ENCODE measurements at places on chromosomes 4 and X.

- no peak for DNase-seq
Observed at GRCh38 chr4:111689214-111689613, 456.0 kb upstream of the FAM241A start.

DNA sequence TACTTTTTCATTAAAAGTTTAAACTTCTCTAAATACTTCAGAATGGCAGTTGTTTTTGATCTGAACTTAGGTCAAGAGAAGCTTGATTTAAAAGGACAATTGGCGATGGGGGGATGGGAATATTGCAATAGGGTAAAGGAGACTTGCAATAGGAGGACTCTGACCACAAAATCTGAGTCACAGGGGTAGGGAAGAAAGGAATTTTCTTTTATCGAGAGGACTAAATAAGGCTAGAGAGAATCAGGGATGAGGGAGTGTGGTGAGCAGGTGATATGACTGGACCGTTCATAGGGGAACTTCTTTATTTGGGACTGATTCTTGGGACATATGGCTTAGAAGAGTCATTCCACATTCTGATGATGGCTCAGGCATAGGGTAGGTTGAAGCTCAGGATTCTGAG is 1260.2 kb downstream of the ADGRL3 start:
- no peak for DNase-seq

GRCh38 chr4:172157946-172158345 is 344.7 kb downstream of the GALNTL6 start:
- DNase-seq, result no peak

- DNase-seq, result no peak
Observed at GRCh38 chr4:155085843-155086530, 122.4 kb upstream of the NPY2R start.

- DNase-seq, result no peak
Observed at GRCh38 chr4:25702848-25703247, 47.2 kb downstream of the SLC34A2 start.

- DNase-seq, result no peak
Observed at GRCh38 chr4:108391701-108392455, 223.1 kb upstream of the LEF1 start.

DNA sequence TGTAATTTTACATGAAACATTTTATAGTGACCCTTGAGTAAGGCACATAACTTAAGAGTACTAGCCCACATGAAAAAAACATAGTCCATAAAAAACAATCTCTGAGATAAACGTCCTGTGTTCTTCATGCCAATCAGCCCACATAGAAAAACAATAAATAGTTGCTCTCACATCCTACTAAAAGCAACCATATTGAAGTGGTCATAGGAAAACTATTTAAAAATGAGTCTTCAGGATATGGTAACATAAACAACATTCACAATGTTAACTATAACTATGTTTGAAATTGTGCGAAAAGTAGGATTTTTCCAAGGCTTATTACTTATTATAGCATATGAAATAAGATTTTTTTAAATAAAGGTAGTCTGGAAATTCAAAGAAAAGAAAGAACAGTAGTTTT is 77.1 kb upstream of the EPHA5 start:
- no peak for DNase-seq

- DNase-seq, result no peak
Observed at GRCh38 chr4:95742179-95742578, 97.7 kb upstream of the PDHA2 start.

GRCh38 chr4:25811841-25812240 is 50.9 kb downstream of the SEL1L3 start:
- no peak for DNase-seq

DNA sequence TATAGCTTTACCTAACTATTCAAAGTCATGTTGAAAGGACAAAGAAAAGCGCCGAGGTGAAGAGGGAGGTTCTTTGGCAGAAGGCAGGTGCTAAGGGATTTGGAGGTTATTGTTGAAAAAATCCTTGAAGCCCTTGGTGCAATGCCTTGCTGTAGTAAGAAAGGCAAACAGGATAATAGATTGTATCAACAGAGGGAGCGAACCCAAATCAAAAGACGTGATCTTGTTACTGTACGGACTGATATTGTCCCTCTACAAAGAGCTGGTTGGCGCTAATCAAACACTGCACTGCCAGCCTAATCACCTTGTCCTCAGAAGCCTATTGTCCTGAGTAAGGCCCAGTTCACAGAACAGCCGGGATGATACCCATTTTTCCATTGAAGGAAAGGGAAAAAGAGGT is 182.9 kb downstream of the ZIC3 start:
- DNase-seq, result no peak

GRCh38 chrX:46665232-46666152 is 91.9 kb downstream of the CHST7 start:
- no peak for DNase-seq

DNA sequence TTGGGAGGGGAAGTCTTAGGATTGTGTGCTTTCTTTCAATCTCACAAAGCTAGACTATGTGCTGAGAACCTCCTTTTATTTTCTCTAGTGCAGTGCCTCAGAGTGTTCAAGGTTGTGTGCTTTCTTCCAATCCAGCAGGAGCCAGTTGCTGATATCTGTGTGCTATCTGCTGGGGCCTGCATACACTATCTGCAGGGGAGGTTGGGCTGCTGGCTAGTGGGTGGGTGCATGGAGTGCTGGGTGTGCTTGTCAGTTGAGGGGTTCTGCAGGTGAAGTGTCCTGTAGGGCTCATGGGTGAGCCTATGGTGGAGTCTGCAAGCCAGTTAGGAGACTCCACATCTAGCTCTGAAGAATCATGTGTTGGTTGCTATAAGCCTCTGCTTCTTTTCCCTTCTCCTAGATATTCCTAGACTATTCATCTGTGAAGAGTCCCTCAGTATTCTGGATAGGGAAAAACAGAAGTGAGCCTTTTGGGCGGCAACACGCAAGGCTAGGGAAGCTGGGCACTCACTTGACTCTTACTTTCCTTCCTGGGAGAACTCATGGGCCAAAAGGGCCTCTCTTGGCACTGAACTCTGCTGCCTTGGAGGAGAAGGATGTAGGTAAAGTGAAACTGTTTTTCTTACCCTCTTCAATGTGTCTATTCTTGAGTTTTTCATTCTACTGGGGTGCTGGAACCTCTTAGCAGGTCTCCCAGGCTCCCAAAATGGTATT is 8.0 kb upstream of the CISD2 start:
- DNase-seq, result no peak

DNA sequence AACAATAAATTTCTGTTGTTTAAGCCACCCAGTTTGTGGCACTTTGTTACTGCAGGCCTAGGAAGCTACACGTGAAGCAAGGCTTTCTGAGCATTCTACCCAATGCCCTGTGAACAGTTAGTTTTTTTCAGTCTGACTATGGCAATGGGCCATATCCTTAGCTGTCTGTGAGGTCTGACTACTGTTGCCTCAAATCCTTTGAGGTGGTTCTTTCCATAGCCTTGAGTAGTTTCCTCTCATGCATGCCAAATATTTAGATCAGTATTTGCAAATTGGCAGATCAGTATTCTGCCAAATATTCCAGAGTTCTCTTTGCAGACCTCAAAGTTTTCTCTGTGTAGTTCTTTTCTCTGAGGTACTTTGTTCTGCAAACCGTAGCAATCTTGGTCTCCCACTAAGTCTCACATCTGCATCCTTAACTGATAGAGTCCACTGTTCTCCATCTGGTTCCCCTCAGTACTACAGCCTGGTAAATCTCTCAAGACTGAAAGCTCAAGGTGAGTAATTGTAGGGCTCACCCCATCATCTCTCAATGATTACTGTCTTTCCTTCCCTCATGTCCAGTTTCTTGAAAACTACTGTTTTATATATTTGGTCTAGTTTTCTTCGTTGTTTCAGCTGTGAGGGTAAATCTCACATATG is 984.9 kb upstream of the INTU start:
- no peak for DNase-seq

GRCh38 chr4:123200051-123200940 is 196.3 kb upstream of the SPRY1 start:
- no peak for DNase-seq

- no peak for DNase-seq
Observed at GRCh38 chrX:54675762-54676161, 122.3 kb downstream of the ITIH6 start.

DNA sequence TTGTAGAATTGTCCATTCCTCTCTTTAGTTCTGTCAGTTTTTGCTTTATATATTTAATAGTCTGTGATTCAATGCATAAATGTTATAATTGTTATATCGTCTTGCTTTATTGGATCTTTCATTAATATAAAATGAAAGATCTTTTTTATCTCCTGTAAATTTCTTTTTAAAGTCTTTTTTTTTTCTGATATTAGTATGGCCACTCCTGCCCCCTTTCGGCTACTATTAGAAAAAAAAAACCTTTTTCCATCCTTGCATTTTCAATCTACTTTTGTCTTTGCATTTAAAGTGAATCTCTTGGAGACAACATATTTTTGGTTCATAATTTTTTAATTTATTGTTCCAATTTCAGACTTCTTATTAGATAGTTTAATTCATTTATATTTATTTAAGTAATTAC is 677.4 kb upstream of the NDST4 start:
- DNase-seq, result no peak

DNA sequence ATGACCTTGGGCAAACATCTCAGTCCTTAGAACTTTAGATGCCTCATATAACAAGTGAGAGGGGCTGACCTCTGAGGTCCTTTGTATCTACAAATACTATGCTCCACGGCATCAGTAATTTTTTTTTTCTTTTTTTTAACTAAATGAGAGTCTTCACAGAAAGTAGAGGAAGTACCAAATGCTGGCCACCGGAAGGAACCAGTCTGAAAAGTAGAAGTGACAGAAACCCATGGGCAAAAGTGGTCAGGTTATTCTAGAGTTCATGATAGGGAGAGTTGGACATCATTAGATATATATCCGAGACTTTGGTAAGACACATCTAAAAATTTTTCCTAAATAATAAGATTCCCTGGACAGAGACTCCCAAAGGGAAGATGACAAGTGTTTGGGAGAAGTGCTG is 53.7 kb downstream of the COQ2 start:
- no peak for DNase-seq

- DNase-seq, result no peak
Observed at GRCh38 chr4:136078976-136079375, 1453.3 kb downstream of the PCDH18 start.

DNA sequence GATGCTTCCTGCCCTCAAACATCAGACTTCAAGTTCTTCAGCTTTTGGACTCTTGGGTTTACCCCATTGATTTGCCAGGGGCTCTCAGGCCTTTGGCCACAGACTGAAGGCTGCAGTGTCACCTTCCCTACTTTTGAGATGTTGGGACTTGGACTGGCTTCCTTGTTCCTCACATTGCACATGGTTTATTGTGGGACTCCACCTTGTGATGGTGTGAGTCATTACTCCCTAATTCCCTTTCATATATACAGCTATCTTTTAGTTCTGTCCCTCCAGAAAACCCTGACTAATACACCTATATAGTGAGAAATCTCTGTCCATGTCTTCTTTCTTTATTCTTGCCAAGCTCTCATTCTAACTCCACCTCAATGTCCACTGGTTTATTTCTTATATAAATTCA is 736.9 kb upstream of the HS3ST1 start:
- no peak for DNase-seq

GRCh38 chrX:53018627-53019026 is 30.0 kb upstream of the GPR173 start:
- no peak for DNase-seq

- no peak for DNase-seq
Observed at GRCh38 chrX:153057281-153057680, 1.0 kb downstream of the PNMA3 start.

GRCh38 chrX:11016728-11017127 is 94.4 kb upstream of the HCCS start:
- DNase-seq, result no peak

- DNase-seq, result no peak
Observed at GRCh38 chrX:153644356-153645125, 2.5 kb upstream of the DUSP9 start.

Data from GM12864 (cell line).